Tibial artery (tissue), 4 donors: ENCODE measurements at places on chromosomes 6 and 20.
A peak's percentile ranks its signal among the peaks of the same experiment; 100 is the strongest.

DNA sequence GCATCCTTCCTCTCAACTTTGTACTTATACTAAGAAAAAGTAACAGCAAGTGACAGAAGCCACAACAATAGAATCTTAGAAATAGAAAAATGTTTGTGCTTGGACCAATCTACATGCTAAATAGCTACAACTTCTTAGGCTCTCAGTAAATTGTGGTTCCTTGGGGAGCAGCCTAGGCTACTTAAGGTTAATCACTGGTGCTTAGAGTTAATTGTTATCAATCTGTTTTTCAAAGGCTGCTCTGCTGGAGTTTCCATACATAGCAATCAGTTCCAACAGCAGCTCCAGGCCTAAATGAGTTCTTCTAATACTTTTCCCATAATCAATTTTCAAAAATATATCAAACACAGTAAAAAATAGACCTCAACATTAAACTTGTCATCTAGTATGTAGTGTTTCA, 571.4 kb downstream of the EPHA7 start:
- no peaks in the 10 kb centered on the region for H3K27me3 ChIP-seq
- no peaks in the 10 kb centered on the region for H3K36me3 ChIP-seq
- no peak for DNase-seq

GRCh38 chr6:119986934-119987549, 637.5 kb upstream of the MAN1A1 start:
- H3K27me3 ChIP-seq = no peaks in the 10 kb centered on the region
- H3K4me1 ChIP-seq = no peaks in the 10 kb centered on the region
- H3K27ac ChIP-seq = no peak overlapping the region
- DNase-seq = no peak
- no peak overlapping the region for H3K4me3 ChIP-seq

- H3K27me3 ChIP-seq = no peaks in the 10 kb centered on the region
- H3K4me1 ChIP-seq = no peaks in the 10 kb centered on the region
- no peak overlapping the region for H3K4me3 ChIP-seq
These were observed 24.1 kb downstream of the LGSN start for GRCh38 chr6:63295553-63296194.

DNA sequence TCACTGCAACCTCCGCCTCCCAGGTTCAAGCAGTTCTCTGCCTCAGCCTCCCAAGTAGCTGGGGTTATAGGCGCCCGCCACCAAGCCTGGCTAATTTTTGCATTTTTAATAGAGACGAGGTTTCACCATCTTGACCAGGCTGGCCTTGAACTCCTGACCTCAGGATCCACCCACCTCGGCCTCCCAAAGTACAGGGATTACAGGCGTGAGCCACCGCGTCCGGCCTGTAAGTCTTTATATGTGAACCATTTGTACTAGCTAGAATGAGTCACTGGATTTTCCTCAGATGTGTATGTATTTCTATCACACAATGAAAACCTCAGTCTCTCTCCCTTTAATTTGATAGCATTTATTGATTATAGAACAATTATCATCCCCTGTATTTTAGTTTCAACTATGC, 34.0 kb downstream of the ITCH start:
- H3K27ac ChIP-seq = no peak overlapping the region
- no peaks in the 10 kb centered on the region for H3K27me3 ChIP-seq
- no peak overlapping the region for H3K4me3 ChIP-seq
- no peak for DNase-seq
- H3K4me1 ChIP-seq = peaks cover 7% of the 10 kb centered on the region

DNA sequence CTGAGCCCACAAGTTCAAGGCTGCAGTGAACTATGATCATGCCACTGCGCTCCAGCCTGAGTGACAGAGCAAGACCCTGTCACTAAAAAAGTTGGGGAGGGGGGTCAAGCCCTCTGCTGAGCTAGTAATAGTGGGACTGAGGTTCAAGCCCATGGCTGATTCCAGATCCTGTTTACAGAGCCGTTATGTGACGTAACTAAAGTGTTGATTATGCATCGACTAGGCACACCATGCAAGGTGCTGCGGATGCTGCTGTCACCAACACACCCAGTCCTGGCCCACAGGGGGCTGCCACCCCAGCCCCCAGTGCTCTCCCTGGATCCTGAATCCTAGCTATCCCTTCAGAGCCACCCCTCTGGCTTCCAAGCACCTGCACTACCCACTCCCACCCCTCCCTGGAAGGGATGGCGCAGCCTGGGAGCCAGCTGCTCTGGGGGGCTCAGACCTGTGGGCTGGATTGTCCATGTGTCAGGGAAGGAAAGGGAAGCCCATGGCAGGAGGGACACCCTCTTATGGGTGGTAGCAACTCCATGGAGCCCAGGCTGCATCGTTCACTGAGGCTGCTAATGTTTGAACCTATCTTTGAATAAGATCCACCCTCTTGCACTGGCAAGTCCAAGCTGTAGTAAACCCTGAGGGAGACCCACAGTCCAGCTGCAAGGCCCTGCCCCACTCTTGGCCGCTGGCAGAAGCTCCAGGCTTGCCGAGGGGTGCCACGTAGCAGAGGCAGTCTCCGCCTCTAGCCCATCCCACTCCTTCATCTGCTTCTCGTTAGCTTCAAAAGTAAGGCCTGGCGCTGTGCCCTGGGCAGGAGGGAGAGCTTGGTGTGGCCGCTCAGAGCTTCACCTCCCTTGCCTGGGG, 95.0 kb downstream of the SNX5 start:
- H3K27ac ChIP-seq = peak overlapping the region; percentile 38
- no peaks in the 10 kb centered on the region for H3K36me3 ChIP-seq
- DNase-seq = peak; percentile 91

GRCh38 chr6:125844989-125845388, 54.2 kb downstream of the NCOA7 start:
- H3K36me3 ChIP-seq = no peaks in the 10 kb centered on the region
- H3K4me3 ChIP-seq = no peak overlapping the region
- H3K4me1 ChIP-seq = no peaks in the 10 kb centered on the region
- no peak for DNase-seq
- no peak overlapping the region for H3K27ac ChIP-seq

GRCh38 chr6:109800771-109801170, 109.7 kb downstream of the FIG4 start:
- H3K36me3 ChIP-seq = peaks cover 46% of the 10 kb centered on the region
- no peaks in the 10 kb centered on the region for H3K4me1 ChIP-seq
- H3K27me3 ChIP-seq = no peaks in the 10 kb centered on the region
- no peak overlapping the region for H3K4me3 ChIP-seq
- H3K27ac ChIP-seq = no peak overlapping the region

DNA sequence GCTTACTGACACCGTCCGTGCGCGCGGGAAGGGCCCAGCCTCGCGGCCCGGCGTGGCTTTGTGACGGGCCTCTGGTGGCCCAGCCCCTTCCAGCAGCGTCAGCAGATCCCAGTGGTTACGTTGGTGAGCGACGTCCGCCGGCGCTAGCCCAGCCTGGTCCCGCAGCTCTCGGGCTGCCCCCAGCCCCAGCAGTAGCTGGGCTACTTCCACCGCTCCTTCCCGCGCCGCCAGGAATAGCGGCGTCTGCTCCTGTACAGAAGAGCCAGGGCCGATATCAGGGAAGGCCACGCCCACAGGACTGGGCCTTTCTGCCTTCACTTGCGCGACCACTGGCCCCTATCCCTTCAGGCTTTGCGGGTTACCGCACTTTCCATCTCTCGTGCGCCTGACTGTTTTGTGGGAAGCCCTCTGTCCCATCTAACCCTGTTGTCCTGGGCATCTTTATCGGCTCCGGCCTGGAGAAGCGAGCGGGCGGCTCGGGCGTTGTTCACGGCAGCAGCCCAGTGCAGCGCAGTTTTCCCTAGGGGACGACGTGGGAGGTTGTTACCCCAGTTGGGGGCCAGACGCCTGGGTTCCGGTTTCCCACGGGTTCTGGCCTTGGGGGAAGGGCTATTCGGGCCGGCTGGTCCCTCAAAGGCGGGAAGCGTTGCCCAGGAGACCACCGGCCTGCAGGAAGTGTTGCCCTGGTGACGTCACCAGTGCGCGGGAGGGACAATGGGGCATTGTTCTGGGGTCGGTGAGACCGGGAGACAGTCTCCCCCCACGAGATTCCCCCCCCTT, 3.6 kb upstream of the GPSM3 start:
- no peaks in the 10 kb centered on the region for H3K27me3 ChIP-seq
- peak overlapping the region; percentile 98 for H3K27ac ChIP-seq
- peak; percentile 90 for DNase-seq
- H3K4me3 ChIP-seq = peak overlapping the region; percentile 71
- no peaks in the 10 kb centered on the region for H3K4me1 ChIP-seq
- H3K36me3 ChIP-seq = no peaks in the 10 kb centered on the region

DNA sequence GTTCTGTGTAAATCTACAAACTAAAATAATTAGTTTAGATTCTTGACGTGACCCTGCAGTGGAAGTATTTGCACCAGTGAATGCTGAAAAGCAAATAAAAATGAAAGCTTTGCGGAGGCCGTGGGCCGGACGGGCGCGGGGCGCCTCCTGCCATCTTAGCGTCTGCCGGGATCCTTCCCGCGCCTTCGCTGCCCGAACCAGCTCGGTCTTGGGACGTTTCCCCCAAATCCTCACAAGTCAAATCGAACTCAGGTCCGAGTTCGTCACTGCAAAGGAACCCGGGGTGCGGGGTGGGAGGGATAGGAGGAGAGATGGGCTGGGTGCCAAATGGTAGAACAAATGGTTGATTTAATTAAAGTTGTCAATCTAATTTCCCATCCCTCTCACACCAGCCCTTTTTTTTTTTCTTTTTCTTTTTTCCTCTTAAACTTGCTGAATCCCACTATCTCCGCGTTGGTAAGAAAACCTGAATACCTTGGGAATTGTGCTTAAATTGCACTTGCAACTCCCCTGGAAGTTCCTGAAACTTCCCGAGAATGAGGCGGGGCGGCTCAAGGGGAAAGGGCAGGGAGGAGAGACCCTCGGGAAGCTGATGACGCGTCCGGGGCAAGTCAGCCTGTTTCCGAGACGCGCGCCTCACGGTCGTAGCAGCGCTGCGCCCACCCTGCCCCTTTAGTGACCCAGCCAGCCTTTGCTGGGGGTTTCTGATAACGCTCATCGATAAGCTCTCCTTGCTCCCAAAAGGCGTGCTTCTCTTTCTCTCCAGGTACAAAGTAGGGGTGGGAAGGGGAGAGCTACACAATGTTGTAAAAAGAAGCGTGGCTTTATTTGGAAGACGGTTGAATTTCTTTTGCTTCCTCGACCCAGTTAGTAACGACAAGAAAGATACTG, 1.8 kb downstream of the GJA1 start:
- no peaks in the 10 kb centered on the region for H3K4me1 ChIP-seq
- H3K36me3 ChIP-seq = no peaks in the 10 kb centered on the region
- H3K4me3 ChIP-seq = peak overlapping the region; percentile 74
- no peaks in the 10 kb centered on the region for H3K27me3 ChIP-seq

DNA sequence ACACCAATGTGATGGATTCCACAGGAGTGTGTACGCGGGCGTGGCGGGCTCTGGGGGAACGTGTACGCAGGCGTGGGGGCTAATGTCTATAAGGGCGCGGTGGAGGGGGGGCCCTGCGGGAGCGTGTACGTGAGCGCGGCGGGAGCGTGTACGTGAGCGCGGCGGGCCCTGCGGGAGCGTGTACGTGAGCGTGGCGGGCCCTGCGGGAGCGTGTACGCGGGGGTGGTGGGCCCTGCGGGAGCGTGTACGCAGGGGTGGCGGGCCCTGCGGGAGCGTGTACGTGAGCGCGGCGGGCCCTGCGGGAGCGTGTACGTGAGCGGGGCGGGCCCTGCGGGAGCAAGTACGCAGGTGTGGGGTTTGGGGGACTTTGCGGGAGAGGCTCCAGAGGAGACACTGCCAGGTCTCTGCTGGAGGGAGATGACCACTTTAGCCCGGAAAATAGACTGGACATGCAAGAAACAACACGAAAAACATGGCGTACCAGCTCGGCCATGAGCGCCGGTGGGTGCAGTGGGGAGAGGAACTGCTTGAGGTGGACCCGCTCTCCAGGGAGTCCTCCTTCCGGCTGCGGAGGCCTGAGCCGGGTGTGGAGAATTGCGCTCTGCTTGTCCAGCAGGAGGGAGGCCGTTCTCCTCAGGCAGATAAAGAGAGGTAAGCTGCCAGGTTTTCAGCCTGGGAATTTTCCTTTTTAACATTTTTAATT, 27.8 kb upstream of the SMOC2 start:
- H3K4me1 ChIP-seq = peaks cover 30% of the 10 kb centered on the region
- H3K4me3 ChIP-seq = no peak overlapping the region
- no peaks in the 10 kb centered on the region for H3K36me3 ChIP-seq
- no peak overlapping the region for H3K27ac ChIP-seq

DNA sequence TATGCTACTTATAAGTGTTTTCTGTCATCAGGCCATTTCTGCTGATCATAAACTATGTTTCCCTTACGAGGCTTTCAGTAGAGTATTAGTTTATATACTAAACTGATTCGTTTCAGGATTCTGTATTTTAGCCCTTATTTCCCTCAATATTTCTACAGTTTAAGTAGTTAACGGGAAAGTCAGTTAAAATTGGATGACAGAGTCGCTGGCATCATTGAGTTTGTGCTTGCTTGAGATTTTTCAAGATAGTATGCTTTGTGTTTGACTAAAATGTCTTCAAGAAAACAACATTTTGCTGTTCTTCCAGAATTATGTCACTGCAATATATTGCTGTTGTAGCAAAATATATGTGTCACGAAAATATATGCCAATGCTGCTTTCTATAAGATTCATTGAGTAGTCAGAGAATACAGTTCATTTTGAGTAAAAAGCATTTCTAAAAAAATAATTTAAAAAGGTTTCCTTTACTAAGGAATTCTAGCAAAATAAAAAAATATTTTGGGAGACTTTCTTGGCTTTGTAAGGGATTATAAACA, 51.4 kb downstream of the NCOA7 start:
- H3K27ac ChIP-seq = no peak overlapping the region
- H3K4me3 ChIP-seq = no peak overlapping the region
- no peaks in the 10 kb centered on the region for H3K27me3 ChIP-seq
- H3K4me1 ChIP-seq = peaks cover 4% of the 10 kb centered on the region
- H3K36me3 ChIP-seq = no peaks in the 10 kb centered on the region
- no peak for DNase-seq

DNA sequence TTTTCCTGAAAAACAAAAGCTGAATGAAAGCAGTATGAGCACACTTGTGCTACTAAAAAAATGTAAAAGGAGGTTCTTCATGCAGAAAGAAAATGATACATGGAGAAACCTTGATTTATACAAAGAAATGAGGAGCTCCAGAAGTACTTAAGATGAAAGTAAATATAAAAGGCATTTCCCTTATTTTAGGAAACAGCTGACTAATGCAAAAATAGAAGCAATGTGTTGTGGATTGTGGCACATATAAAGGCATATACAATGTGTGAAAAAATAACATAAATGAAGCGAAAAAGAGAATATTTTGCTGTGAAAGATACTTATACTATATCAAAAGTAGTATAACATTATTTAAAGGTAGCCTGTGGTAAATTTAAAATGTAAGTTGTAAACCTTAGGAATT, 41.2 kb upstream of the PHIP start:
- no peaks in the 10 kb centered on the region for H3K27me3 ChIP-seq
- H3K4me3 ChIP-seq = no peak overlapping the region
- no peak for DNase-seq
- no peaks in the 10 kb centered on the region for H3K36me3 ChIP-seq
- H3K27ac ChIP-seq = no peak overlapping the region
- no peaks in the 10 kb centered on the region for H3K4me1 ChIP-seq

GRCh38 chr6:169556758-169557548, 144.9 kb downstream of the WDR27 start:
- no peak for DNase-seq
- no peak overlapping the region for H3K27ac ChIP-seq
- no peaks in the 10 kb centered on the region for H3K4me1 ChIP-seq
- H3K4me3 ChIP-seq = no peak overlapping the region
- no peaks in the 10 kb centered on the region for H3K27me3 ChIP-seq
- no peaks in the 10 kb centered on the region for H3K36me3 ChIP-seq

- DNase-seq = no peak
- H3K27me3 ChIP-seq = no peaks in the 10 kb centered on the region
- no peaks in the 10 kb centered on the region for H3K36me3 ChIP-seq
- no peak overlapping the region for H3K27ac ChIP-seq
These were observed 162.0 kb downstream of the FAXC start for GRCh38 chr6:99187429-99187828.
